GM12864 (cell line): ENCODE measurements at places on chromosomes 5 and 9.

- no peak for DNase-seq
Observed at GRCh38 chr9:91383577-91383976, 21.9 kb upstream of the AUH start.

DNA sequence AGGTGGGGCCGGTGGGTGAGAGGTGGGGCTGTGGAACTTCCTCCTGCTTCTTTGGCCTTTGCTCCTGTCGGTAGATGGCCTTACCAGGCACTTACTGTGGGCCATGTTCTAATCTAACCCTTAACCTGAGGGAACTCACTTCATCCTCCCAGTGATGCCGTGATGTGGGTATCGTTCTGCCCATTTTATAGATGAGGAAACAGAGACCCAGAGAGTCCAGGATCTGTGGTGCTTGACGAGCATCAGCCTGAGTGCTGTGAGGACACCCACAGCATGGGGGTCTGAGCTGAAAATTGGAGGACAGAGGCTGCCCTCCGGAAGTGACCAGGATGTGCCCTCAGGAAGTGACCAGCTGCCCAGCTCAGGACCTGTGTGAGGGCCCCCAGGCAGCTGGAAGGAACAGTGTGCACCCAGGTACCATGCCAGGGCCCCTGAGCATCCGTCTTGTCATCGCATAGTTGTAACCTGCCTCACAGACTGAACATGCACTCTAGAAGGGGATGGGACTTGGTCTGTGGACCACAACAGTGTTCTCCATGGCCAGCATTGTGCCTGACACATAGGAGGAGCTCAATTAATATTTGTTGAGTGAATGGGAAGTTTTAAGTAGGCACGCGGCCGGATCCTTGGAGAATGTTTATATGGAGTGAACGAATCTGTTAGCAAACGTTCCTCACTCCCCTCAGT is 8.5 kb downstream of the NEK6 start:
- DNase-seq, result no peak

GRCh38 chr5:107251151-107251550 is 419.6 kb downstream of the EFNA5 start:
- no peak for DNase-seq

DNA sequence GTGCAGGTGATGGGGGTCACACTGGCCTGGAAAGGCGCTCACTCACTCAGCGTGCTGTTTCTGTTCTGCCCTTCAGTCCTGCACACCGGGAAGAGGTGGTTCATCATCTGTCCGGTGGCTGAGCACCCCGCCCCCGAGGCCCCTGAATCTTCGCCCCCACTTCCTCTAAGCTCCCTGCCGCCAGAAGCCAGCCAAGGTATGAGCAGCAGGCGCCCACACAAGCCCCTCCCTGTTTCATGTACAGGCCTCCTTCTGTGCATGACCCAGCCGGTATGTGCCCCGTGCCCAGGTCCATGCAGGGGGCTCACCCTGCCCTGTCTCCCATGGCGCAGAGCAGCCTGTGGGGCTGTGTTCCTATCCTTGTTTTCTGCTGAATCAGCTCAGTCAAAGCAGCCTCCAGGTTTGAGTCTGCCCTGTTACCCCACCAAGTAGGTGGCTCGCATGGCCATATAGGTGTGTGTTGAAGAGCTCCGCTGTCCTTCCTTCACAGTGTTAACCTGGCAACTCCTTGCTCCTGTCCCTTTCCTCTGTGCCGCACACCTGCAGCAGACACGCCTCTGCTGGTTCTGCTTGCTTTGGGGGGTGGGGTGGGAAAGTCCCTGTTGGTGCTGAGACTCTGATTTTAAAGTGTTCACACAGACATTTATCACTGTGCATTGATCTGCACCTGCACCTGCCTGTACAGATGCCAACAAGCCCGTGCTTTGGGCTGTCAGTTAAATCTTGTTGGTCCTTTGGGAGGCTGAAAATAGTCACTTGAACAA is 84.8 kb downstream of the WNK2 start:
- no peak for DNase-seq

- no peak for DNase-seq
Observed at GRCh38 chr9:130343445-130343918, 77.9 kb downstream of the HMCN2 start.

DNA sequence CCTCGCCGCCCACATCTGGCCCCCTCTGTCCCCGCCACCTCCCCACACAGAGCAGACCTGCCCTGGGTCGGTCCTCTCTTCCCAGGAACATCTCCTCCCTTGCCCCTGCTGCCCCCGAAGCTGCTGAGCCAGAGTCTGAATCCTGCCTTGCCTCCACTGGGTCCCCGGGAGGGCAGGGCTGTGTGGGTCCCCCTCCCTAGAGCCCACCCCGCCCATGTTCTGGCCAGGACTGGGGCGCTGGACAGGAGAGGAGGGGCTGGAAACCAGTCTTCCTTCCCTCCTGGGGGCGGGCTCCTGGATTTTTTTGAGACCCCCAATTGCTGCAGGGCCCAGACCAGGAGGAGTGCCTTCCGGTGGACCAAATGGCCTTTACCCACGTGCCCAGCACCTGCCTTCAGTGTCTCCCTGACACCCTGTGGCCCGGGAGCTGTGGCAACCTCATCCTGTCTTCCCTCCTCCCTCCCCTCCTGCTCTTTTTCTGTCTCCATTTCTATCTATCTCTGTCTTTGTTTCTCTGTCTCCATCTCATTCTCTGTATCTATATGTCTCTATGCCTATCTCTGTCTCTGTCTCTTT is 12.1 kb downstream of the MRPL36 start:
- no peak for DNase-seq

DNA sequence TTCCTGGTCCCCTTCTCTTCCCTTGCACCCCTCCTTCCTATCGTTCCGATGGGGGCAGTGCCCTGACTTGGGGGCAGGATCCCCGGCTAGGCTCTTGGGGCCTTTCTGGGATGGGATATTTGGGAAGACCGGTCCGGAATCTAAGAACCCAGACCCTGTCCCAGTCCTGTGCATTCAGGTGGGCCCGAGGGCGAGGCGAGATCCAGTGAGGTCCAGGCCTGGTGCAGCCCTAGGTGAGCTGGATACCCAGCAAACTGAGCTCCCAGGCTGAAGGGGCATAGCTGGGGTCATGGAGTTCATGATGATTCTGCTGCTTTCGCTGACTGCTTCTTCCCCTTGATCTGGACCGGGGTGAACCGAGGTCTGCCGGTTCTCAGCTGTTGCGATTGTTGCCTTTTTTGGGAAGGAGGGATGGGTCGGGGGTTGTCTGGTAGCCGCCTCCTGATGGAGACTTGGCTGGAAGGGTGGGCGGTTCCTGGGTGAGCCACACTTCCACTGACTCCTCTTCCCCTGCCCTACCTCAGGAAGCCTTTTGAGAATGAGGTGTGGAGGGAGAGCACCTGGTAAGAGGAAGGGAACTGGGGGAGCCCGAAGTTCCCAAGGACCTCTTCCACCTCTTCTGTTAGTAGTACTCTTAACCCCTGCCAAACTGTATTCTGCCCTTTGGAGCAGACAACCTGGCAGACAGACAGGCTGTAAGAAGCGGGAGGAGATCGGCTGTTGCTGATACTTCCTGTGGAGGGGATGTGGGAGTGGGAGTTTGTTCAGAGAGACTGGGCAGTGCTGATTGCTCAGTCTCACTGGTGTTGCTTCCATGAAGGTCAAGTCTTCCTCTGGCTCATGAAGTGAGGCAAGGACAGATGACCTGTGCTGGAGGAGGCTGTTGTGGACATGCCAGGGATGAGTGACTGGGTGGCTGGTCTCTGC is 1.0 kb downstream of the LRRC8A start:
- no peak for DNase-seq

- DNase-seq, result no peak
Observed at GRCh38 chr5:146016764-146017484, 80.5 kb downstream of the SH3RF2 start.

DNA sequence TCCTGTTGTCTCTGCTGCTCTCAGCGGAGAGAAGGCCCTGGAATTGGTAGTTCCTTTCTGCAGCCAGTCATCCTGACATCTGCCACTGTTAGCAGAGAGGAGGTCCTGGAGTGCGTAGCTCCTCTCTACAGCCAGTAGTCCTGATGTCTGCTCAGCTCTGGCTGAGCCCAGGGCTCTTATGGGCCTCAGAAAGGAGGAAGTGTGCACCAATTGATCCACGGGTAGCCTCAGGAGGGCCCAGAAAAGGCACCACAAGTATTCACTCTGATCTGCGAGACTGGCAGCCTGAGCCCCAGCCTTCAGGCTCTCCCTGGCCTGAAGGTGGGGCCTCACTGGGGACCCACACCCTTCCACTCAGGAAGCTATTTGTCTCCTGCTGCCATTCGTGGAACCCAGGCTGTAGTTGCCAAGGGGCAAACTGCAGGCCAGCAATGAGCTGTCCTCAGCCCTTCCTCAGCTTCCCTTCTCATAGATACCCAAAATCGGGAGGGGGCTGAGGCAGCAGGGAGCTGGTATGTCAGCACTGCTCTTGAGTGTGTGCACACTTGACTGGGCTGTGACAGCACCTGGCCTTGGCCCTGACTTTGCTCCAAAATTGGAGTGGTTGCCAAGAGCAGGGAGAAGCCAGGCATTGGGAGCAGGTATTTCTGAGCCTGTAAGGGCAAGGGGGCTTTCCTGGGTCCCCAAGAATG is 1049.5 kb upstream of the ACO1 start:
- DNase-seq, result no peak

GRCh38 chr9:78707080-78707479 is 410.2 kb downstream of the PSAT1 start:
- DNase-seq, result no peak

DNA sequence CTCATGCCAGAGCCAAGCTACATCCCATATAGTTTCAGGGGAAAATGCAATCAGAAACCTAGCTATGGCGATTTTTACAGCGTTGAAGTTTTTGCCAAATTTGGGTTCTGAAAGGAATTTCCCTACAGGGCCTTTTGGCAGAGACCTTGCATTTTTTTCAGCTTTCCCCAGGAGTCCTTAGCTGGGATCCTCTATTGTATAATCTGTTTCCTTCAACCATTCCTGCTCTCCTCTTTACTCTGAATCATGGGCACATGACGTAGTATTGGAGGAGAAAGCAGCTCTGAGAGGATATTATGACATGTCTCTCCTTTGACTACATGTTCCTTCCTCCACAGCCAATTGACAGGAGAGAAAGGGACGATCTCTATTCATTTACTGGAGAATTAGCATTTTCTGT is 118.5 kb upstream of the ERCC6L2 start:
- DNase-seq, result no peak

DNA sequence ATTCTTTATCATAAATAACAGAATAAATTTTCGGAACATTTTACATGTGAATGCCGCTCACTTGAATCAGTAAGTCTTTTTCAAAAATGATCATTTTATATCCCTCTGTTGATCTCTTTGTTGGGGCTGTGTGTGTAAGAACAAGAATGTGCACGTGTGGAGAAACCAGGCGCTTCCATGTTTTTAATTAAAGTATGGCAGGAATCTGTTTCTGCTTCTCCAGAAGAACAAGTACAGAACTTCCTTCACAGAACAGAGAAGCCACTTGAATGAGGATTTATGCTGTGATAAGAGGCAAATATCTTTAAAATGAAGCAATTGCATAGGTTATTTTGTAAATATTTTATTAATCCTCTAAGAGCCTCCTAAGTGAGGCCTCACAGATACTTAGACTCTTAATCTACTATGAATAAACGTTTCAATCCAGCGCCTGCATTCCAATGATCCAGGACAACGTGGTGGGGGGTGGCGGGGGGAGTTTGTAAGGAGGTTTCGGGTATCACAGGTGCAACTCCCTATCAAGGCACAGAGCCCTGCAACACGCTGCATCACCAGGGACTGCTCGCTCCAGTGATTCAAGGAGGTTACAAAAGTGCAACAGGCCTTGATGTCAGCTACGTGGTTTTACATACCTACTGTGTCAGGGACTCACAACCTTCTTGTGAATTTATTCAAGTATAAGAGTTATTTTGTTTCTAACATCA is 409.2 kb downstream of the BNC2 start:
- no peak for DNase-seq

DNA sequence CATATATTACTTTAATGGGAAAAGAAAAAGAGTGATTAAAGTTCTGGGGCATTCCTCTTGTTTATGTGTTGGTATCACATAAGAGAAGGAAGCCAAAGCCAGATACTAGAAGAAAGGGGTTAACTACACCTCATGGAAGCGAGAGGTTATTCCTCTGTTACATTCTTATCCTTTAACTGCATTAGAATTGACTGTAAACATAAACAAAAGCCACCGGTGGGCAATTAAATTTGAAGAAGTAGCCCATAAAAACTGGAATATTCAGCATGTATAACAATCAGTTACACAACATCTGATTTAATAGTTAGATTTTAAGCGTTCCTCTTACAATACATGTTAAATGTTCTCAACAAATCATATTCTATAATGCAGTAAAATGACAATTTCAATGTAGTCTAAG is 18.8 kb downstream of the POU5F2 start:
- no peak for DNase-seq

- no peak for DNase-seq
Observed at GRCh38 chr9:108351571-108351970, 504.2 kb downstream of the ACTL7B start.

GRCh38 chr5:71864730-71865601 is 145.9 kb downstream of the CARTPT start:
- no peak for DNase-seq

GRCh38 chr5:147626464-147626863 is 116.6 kb upstream of the DPYSL3 start:
- no peak for DNase-seq

DNA sequence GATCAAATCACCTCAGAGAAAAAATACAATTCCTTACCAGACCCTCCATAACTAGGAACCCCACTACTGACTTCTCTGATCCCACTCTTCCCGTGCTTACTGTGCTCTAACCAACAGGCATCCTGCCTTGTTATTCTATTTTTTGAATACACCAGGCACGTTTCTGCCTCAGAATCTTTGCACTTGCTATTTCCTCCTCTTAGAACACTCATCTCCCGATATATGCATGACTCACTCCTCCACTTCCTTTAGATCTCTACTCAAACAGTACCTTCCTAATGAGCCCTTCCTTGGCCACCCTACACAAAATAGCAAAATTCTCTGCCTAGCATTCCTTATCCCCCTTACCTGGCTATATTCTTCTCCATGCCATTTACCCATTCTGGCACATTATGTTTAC is 43.9 kb downstream of the MAPKAP1 start:
- no peak for DNase-seq

GRCh38 chr9:90365666-90366065 is 277.0 kb downstream of the DIRAS2 start:
- no peak for DNase-seq
